ENCODE measurements at places on chromosomes 1 and 21. TPM values are rescaled to one million over a fixed set of nuclear protein-coding genes. Genes with fewer than 3 reads are reported as not detected.

USH2A gene
- total RNA-seq = not detected

UQCRHL gene
- 2.5 TPM for total RNA-seq

GPR25 gene
- not detected for total RNA-seq

FMO5 gene
- 0.27 TPM for total RNA-seq

SH2D2A gene
- total RNA-seq = 4.8 TPM

SH2D1B gene
- total RNA-seq = 0.12 TPM

TNFRSF1B gene
- total RNA-seq = 0.61 TPM

Measured in HCT116 (cell line).